Fibroblast of gingiva (primary cell): ENCODE measurements at places on chromosomes 11 and 22.

DNA sequence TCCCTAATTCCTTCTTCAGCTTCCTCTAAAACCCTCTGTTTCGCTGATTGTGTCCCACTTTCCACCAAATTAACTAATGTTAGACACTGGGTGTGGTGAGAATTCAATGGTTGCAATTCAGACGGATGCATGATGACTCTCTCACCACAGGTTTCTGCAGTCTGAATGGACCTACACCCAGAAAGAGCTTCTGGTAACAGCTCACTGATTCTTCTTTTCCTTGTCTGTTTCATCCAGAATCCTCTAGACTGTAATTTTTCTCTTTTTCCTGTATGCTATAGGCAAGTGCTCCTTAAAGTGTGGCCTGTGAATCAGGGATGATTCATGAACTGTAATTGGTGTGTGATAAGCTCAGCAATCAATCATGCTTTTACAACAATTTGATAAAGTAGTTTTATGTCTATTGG, 18.1 kb downstream of the MMP10 start:
- no peak for DNase-seq

GRCh38 chr11:60761436-60762190, 4.9 kb downstream of the MS4A15 start:
- DNase-seq: no peak

- DNase-seq: peak; percentile 31
These were observed 20.9 kb upstream of the NARS2 start for GRCh38 chr11:78595436-78596130.

- DNase-seq: no peak
These were observed 398.4 kb downstream of the CNTN5 start for GRCh38 chr11:99418927-99419720.

DNA sequence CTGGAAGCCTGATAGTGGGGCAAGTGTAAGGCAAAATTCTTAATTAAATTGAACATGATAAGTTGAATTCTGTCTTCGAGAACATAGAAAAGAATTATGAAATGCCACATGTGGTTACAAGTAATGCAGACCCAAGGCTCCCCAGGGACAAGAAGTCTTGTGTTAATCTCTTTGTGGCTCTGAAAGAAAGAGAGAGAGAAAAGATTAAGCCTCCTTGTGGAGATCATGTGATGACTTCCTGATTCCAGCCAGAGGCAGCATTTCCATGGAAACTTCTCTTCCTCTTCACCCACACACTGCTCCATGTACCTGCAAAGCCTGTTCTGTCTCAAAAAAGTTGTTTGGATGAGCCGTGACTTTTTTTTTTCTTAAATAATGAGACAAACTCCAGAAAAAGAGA, 1.9 kb upstream of the TYR start:
- no peak for DNase-seq

- no peak for DNase-seq
These were observed 86.0 kb downstream of the EHF start for GRCh38 chr11:34706709-34707461.

GRCh38 chr11:107953446-107953845, 25.2 kb downstream of the RAB39A start:
- no peak for DNase-seq

- DNase-seq: no peak
These were observed 103.7 kb downstream of the PPP6R3 start for GRCh38 chr11:68564261-68564660.

GRCh38 chr11:44469412-44469811, 96.1 kb upstream of the CD82 start:
- no peak for DNase-seq

GRCh38 chr22:39130892-39131855, 21.3 kb downstream of the CBX7 start:
- DNase-seq: no peak

- DNase-seq: no peak
These were observed 1.2 kb upstream of the ZBTB3 start for GRCh38 chr11:62755086-62755615.

DNA sequence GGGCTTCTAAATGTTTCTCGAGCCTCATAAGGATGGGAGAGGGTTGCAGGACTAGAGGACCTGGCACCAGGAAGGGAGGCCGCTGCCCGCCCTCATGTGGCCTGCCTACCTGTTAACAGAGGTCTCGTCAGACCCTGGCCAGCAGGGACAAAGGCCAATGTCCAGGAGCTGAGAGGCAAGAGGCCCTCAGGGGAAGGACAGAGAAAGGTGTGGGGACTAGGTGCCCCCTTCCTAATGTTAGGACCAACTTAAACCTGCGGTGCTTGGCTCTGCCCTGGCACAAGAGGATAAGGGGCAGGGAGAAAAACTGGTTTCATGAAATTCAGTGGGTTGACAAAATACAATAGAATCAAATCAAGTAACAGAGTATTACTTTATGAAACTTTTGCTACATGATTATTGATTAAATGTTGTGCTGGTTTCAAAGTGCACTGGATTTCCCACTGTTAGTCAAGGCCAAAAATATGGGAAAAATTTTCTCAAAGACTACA, 20.0 kb upstream of the SYT12 start:
- no peak for DNase-seq
